ENCODE measurements at places on chromosomes 3 and 15. TPM values are rescaled to one million over a fixed set of nuclear protein-coding genes. Genes with fewer than 3 reads are reported as not detected.
A peak's percentile ranks its signal among the peaks of the same experiment; 100 is the strongest.

DNA sequence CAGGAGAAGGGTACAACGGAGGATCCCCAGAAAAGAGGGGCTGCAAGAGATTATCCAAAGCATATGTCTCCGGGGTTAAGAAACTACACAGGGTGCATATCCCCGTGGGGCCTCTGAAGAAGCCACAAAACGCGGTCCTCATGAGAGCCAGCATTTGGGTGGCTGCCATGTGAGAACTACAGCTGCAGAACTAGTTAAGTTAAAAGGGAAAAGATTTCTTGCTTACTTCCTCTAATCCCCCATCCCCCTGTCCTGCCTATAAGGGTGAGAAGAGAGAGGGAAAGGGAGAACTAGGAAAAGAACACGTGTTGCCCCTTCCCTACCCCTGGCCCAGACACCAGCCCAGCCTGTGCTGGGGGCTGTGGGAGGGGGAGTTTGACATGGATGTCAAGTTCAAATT is 70.4 kb upstream of the PCSK6 start:
- DNase-seq = no peak

- DNase-seq = no peak
These were observed 165.6 kb downstream of the GMNC start for GRCh38 chr3:190696777-190697501.

- DNase-seq = no peak
These were observed 256.2 kb downstream of the ZNF621 start for GRCh38 chr3:40780925-40781406.

DNA sequence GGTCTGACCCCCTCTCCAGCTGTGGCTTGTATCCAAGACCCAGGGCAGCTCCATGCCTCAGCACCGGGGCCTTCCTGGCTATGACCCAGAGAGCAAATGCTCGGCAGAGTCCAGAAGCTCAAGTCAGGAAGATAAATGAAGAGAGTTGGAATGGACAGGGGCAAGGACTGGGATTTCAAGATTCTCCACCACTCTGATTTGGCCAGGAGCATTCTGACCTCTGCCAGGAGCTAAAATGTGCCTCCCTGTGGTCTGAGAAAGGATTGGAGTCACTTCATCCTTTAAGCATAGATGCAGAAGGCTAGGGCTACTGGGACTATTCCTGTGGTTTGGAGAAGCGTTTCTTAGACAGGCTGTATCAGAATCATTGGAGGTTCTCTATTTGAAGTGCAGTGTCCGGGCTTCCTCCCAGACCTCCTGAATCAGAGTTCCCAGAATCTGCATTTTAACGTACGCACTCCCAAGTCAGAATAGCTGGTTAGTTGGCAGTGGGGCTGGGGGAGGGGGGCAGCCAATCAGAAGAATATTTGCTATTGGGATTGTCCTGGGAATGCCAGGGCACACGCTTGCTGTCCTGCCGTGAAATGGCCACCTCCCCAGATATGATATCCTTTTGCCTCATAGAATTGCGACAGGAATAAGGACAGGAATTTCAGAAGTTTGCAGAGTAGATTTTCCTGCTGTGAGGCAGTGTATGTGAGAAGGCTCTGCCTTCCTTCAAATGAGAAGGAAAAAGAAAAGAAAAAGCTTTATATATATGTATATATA is 57.4 kb downstream of the HRH1 start:
- no peak for DNase-seq

DNA sequence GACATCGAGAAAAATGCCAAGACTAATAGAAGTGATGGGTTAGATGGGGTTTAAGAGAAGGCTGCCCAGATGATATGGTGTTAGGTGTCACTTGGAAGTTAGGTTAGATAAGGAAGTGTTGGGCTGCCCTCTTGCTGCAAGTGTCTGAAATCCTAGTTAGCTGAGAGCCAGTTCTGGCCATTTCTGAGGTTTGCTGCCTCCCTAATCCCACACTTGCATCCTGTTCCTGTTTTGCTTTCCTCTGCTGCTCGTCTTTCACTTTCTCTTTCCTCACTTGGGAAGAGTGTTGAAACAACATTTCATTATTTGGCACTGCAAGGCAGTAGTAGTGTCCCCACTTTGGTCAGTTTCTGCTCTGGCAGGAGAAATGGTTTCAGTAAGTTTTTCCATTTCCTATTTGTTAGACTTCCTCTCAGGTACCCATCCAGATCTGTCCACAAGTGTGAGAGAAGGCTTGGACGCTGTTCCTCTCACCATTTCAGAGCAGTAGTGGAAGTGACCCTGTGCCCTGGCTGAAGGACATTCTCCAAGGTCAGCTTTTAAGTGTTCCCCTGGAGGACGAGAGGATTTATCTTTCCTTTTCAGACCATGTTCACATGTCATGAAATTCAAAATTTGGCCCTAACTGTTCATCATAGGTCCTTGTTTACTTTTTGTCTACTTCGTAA is 93.3 kb downstream of the ADAMTSL3 start:
- no peak for DNase-seq

GRCh38 chr15:31867536-31868442 is 162.5 kb upstream of the CHRNA7 start:
- DNase-seq = peak; percentile 36

GRCh38 chr3:139309880-139310279 is 33.9 kb upstream of the MRPS22 start:
- DNase-seq = no peak

GRCh38 chr15:27601239-27601960 is 497.7 kb downstream of the OCA2 start:
- no peak for DNase-seq

DNA sequence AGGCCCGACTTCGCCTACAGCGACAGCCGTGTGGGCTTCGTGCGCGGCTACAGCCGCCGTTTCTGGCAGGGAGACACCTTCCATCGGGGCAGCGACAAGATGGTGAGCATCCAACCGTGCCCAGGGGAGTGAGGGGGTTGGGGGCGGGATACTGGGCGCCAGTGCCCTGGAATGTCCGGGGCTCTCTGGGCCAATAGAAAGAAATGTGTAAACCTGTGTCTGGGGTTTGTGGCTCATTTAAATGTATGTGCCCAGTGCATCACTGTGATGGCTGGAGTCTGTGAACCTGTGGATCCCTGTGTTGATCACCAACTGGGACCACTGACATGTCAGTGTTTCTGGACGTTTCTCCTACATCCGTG is 423 bp downstream of the CHAC1 start:
- DNase-seq = no peak

DNA sequence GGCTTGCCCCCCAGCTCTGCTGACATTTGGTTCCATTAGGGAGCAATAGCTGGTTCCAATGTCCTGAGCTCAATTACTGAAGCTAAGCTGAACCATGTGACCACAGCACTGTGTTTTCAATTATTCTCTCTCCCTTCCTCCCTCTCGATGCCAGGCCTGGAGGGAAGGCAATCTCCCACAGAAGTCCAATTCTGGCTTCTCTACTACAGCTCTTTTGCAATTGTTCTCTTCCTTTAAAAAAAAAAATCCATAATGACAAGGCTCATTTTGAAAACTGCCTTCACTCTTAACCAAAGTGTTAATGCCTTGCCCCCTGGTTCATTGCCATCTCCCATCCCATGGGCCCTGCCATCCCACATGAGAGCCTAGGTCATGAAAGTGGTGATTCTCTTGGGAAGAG is 24.8 kb downstream of the IL16 start:
- DNase-seq = no peak

- DNase-seq = no peak
These were observed 3.2 kb downstream of the CD276 start for GRCh38 chr15:73687351-73687750.

Gene MKRN3
- total RNA-seq = 2.3 TPM

Gene LSMEM2
- not detected for total RNA-seq

Gene PLA2G4D
- 0.28 TPM for total RNA-seq

Gene EFL1
- 25.5 TPM for total RNA-seq

Gene ZPLD1
- total RNA-seq = 0.09 TPM

Gene ZNF662
- 2.8 TPM for total RNA-seq
